ENCODE measurements at places on chromosomes 3 and 15.

- peak; percentile 32 for DNase-seq
These were observed 260.4 kb upstream of the P2RY1 start for GRCh38 chr3:152574461-152575079.

DNA sequence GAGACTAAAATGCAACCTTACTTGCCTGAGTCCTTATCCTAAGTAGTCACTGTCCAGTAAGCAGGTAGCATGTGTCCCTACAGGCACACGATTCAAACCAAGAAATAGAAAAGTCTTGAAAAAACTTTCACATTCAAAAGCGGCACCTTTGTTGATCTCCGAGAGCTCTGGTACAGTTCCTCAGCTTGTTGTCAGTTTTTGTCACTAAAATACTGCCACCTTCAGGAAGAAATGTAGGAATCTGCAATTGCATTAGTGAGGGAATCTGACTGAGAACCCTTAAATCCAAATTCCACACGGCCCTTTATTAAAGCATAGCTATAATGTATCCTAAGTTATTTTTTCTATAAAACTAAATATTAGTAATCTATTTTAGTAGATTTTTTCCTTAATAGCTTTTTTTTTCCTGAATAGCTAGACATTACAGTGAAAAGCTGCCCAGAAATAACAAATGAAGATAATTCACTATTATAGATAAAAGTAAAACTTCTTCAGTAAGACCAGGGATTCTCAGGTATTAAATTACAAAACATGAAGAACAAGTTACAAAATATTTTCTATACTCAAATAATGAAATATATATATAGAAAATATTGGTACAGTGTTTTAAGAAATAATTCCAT is 44.0 kb downstream of the CCDC54 start:
- peak; percentile 76 for DNase-seq

DNA sequence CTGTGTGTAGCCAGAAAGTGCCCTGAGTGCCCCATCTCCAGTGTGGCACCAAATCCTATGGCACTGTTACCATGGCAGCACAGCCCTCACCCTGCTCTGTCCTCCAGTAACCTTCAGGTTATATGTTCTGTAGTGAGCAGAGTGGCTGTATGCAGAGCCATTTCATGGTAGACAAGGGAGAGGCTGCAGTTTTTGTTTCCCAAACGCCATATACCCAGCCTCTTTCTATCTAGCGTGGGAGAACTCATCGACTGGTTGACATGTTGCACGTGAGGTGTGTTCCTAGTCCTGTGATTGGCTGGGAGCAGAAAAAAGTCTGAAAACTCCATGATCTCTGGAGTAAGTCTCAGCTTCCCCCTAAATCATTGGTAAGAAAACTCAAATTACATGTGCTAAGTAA is 2.0 kb downstream of the SIDT1 start:
- peak; percentile 73 for DNase-seq

GRCh38 chr3:72446218-72447058 is 401.8 kb downstream of the SHQ1 start:
- DNase-seq = peak; percentile 48

- peak; percentile 80 for DNase-seq
These were observed 56.0 kb downstream of the ZMAT3 start for GRCh38 chr3:179015551-179016020.

DNA sequence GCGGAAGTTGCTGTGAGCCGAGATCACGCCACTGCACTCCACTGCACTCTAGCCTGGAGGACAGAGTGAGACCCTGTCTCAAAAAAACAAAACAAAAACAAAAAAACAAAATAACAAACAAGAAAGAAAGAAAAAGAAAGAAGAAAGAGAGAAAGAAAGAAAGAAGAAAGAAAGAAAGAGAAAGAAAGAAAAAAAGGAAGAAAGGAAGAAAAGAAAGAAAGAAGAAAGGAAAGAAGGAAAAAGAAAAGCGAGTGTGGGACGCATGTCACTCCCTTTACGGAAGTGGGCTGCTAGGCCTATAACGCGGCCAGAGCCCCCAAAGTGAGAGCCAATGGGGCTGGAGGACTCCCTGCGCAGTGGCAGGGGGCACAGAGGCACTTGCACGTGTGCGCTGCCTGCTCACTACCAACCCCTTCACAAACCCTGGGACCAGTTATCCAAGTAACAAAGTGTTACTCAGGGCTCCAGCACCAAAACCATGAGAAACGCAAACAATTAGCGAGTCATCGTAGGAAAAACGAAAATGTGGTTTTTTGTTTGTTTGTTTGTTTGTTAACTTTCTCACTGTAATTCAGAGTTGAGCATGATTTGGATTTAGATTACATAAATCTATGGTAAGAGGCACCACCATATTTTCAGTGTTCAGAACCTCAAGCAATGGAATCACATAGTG is 40.8 kb upstream of the ATP1B3 start:
- DNase-seq = no peak

GRCh38 chr3:49346797-49347251 is 7.0 kb upstream of the USP4 start:
- DNase-seq = no peak

GRCh38 chr3:104610730-104611652 is 755.7 kb upstream of the ALCAM start:
- no peak for DNase-seq

GRCh38 chr3:65425880-65426279 is 612.8 kb downstream of the MAGI1 start:
- DNase-seq = peak; percentile 37

DNA sequence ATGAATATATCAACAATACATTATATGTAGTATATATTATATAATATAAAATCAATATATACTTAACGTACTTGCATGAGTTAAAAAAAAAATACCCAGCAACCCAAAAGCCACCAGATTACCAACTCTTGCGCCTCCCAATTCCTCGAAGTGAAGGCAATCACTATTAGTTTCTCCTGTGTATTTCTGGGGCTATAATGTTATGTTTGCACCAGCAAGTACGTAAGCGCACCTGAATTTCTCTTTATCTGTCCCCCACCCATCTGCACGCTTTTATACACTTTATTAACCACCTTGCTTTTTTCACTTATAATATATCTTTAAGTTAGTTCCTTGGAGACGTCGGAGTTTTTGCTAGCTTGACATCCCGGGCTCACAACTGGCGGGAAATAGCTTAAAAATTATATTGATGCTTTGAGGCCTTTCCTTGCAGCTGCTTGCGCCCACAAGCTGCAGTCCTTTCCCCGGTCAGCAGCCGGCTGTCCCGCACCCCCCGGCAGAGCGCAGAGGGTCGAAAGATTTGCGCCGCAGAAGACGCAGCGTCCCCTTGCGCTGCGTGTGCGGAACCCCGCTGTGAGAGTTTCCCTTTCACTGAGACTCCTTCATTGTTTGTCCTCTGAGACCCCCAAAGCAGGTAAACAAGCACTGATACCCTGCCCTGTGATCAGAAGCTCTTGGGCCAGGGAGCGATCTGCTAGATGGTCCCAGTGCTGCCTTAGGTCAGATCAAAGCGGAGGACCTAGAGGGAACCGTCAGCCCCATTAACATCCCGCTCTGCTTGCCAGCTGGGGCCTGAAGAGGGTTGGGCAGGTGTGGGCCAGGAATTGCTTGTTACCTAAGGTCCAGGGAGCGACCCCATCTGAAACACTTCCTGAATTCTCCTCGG is 8.9 kb upstream of the EOMES start:
- no peak for DNase-seq

DNA sequence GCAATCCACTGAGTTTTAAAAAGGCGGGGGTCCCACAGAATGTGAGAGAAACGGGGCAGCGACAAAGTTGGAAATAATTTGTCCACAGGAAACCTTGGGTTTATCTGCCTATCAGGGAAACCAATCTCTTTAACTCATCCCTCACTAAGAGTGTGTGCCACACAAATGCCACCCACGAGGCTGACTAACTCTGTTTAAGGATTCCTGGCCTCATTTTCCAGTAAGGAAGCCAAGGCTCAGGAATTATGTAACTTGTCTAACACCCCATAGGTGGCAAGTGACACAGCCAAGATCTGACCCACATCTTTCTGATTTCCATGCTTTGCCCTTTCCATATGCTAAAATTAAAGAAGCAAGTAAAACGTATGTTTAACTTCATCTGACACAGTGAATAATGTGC is 263.2 kb downstream of the CNTN3 start:
- DNase-seq = peak; percentile 37

DNA sequence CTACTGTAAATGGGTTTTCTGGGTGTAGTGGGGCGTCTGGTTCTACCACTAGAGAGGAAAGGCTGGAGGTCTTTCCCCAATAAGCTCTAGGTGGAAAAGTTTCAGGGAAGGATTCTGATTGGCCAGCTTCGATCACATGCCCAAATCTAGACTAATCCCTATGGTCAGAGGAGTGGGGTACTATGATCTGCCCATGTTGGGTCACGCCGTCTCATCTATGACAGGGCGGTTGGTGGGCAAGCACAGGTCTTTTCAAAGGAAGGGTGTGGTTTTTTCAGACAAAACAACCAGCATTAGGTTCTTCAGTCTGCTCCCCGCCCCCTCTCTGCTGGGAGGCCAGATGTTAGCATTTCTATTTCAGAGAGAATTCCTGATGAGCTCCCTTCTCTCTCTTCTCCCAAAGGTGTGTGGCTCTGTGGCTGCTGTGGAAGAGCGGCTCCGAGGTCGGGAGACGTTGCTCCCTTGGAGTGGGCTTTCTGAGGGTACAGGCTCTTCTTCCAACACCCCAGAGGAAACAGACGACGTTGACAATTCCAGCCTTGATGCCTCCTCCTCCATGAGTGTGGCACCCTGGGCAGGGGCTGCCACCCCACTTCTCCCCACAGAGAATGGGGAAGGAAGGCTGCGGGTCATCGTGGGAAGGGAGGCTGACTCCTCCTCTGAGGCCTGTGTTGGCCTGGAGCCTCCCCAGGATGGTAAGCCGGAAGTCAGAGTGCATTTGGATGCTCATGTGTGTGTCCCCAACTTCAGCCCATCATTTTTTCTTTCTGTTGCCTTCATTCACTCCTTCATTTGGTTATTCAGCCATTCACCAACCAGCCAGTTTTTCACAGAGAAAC is 9.7 kb upstream of the TATDN2 start:
- no peak for DNase-seq

- peak; percentile 82 for DNase-seq
These were observed 848 bp downstream of the NCEH1 start for GRCh38 chr3:172709774-172710663.

DNA sequence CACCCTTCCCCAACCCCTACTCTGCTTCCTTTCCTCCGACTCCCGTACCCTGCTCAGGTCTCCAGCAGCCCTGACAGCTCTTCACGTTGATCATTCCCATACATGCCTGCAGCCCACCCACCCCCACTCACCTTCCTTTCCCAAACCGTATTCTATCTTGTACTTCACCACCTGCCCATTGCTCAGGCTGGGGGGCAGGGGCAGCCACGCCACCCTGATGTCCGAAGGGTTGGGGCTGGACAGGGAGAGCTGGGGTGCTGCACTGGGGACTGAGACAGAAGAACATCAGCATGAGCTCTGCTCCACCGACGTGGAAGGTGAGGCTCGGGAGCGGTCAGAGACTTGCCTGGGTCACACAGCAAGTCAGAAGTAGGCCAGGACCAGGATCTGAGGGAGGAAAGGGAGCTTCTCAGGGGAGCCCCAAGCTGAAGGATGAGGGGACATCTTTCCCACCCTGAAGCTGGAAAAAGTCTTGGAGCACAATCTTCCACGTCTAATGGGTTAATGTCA is 16.5 kb upstream of the IGDCC3 start:
- no peak for DNase-seq

GRCh38 chr3:65672871-65673815 is 365.6 kb downstream of the MAGI1 start:
- peak; percentile 62 for DNase-seq

DNA sequence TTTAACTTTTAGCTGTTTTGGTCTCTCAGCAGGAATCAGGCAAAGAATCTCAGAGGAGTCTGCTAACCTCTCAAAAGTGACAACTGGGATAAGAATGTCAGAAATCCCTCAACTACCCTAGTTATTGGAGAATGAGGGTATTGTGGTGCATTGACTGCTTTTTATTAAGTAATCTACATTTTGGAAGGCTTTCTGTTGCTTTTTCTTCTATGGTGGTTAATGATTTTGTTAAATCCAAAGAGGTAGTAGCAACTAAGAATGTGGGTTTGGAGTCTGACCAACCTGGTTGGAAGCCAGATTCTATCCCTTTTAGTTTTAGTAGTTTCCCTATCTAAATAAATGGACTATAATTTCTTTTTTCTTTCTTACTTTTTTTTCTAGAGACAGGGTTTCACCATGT is 94.7 kb upstream of the RNF7 start:
- DNase-seq = no peak

- DNase-seq = no peak
These were observed 182.9 kb downstream of the AKAP13 start for GRCh38 chr15:85563328-85563727.

- DNase-seq = no peak
These were observed 1.6 kb upstream of the MESP2 start for GRCh38 chr15:89774492-89774891.

GRCh38 chr3:18389108-18389733 is 35.9 kb downstream of the SATB1 start:
- peak; percentile 28 for DNase-seq

DNA sequence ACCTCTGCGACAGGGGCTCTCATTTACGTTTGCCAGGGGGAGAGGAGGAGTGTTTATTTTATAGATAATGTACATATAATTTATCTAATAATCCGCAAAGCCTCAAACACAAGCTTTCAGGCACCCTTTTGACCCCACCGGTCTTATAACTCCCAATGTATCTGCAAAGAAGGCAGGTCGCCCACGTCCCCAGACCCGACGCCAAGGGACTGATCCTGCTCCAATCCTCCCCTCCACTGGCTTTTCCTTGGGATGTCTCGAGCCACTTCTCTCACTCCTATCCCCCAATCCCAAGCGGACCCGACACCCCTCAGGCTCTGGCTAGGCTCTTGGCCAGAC is 452 bp downstream of the DCP1A start:
- DNase-seq = no peak

- no peak for DNase-seq
These were observed 43.3 kb upstream of the SLCO2A1 start for GRCh38 chr3:134072881-134073582.

DNA sequence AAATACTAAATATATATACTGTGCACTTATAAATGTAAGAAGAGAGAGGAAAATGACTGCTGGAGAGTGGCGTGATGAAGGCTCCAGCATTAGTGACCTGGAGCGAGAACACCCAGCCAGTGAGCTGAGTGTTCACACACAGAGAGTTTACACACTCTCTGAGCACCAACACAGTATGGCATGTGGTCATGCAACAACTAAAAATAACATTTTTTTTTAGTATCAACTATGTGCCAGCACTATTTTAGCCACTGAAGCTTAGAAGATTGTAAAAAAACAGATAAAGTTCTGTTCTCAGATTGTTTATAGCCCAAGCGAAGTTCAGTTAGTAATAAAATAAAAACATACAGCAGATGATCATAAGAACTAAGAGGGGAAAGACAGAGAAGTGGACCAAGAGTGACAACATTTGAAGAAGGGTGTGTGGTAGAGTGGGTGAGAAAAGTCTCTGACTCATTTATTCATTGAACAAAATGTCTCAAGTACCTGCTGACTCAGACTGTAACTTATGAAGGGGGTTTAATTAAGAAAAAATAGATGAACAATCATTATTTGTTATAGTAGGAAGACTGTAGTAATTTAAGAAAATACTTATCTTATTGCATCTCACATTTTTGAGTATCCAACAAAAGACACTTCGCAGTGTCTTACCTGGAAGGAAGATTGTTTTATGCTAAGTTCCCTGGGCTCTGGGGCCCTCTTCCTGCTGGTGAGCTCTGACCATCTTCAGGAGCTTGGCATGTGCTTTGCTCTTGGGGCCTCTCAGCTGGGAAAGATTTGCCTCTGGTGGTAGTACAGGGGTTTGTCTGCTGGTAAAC is 43.8 kb downstream of the GAP43 start:
- DNase-seq = no peak

GRCh38 chr15:44861439-44861910 is 95.0 kb upstream of the TERB2 start:
- no peak for DNase-seq
